ENCODE measurements at places on chromosomes 5 and 9.

DNA sequence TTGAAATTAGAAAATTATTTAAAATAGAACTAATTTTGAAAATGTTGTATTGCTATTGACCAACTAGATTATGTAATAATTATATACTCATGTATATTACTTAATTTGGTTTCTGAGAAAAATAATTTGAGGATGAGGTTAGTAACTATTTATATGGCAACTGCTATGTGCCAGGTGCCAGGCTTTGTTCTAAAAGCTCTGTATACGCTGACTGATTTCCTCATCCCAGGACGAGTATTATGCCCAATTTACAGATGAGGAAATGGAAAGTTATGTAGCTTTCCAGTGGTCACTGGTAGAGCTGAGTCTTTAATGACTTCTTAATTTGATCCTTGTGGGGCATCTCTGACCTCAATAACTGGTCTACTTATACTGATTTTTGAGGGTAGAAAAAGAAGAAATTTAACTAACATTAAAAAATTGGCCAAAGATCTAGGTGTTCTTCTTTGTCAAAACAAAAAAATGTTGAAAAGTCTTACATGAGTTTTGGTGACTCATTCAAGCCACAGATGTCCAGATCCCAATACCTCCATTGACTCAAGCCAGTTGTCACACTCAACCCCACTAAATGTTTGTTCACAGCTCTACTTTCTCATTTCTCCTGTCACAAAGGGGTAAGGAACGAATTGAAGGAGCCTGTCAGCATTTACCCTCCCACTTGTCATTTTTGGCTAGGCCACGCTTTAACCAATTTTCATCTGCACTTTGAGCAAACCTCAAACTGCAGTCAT is 228.1 kb upstream of the MEF2C start:
- DNase-seq, result no peak

DNA sequence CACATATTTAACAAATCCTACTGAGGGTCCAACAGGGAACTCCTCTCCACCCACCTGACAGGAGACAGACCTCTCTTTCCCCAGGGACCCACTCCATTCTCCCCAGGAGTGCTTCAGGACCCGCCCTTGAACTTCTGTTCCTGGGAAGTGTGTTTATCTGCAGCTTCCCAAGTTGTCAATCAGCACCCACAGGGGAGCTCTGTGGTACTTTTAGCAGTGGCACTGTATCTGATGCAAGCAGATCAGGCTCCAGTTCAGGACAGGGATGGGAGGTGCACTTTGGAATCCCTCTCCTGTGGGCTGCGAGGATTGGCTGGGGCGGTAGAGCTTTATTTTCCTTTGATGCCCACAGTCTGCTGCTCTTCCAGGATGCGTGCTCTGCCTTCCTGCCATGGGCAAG is 8.7 kb downstream of the GALNT10 start:
- no peak for DNase-seq

DNA sequence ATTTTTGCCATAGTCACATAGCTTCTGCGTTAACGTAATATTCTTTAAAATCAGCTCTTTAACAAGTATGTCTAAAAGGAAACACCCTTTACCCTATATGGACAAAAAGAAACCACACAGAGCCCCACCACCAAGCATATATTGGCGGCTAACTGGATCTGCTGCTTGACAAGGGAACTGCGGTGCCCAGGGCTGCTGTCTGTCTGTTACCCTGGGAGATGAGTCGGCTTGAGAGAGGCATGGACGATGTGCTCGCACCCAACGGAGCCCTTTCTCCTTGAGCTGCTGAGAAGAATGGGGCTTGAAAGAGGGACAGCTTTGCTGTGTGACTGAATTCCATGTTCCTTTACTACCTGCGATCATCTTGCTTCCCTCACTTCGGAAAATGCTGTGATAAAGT is 158.6 kb upstream of the SHB start:
- DNase-seq, result no peak

DNA sequence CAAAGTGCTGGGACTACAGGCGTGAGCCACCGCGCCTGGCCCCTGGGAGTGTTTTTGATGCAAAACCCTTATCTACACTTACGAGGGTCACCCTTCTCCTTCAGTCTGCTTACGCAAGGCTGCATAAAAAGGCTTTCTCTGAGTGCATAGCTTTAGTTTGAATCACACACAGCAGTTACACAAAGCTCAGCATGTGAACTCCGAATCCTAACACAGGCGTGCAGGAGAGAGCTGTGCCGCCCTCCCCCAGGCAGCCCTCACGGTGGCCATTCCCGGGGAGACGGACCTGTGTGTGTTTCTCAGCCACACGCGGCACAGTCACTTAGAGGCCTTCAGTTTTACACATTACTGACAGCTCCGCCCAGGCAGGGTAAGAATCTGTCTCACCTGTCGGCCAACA is 26.7 kb downstream of the EXD3 start:
- DNase-seq, result no peak

DNA sequence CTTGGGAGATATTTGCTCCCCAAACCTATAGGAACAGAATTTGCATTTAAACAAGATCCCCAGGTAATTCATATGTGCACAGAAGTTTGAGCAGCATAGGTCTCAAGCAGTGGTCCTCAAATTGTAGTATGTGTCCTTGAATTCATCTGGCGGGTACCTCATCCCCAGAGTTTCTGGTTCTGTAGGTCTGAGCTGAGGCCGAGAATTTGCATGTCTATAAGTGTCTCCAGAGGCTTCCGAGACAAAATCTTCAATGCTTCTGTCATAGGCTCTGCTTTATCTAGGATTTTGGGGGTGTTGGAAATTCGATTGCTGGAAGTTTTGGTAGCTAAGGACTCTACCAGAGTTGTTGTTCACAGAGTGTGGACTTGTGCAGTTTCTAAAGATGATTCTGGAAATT is 38.6 kb downstream of the MAT2B start:
- no peak for DNase-seq

GRCh38 chr9:137639303-137640051 is 20.7 kb downstream of the EHMT1 start:
- DNase-seq, result no peak

GRCh38 chr5:10839916-10840599 is 79.0 kb upstream of the DAP start:
- no peak for DNase-seq

DNA sequence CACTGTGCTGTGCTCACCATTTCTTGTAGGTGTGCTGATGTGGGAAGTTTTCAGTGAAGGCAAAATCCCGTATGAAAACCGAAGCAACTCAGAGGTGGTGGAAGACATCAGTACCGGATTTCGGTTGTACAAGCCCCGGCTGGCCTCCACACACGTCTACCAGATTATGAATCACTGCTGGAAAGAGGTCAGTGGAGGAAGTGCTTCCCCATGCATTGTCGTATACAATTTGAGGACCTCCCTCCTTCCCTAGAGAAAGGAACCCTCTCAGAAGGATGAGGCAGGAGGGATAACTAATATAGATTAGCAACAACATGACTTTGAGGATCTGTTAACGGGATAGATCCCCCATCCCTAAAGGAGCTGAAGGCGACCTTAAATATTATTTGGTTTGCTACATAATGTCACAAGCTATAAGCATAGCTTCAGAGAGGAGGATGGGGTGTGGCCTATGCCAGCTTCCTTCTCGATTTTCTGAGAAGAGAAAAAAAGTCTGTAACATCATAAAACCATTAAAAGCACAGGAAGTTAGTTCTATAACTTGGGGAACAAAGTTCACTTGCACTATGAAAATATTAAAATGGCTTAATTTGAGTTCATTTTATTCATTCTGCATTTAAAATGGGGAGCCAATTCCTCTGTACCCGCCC is 17.0 kb upstream of the CYFIP2 start:
- DNase-seq, result no peak

DNA sequence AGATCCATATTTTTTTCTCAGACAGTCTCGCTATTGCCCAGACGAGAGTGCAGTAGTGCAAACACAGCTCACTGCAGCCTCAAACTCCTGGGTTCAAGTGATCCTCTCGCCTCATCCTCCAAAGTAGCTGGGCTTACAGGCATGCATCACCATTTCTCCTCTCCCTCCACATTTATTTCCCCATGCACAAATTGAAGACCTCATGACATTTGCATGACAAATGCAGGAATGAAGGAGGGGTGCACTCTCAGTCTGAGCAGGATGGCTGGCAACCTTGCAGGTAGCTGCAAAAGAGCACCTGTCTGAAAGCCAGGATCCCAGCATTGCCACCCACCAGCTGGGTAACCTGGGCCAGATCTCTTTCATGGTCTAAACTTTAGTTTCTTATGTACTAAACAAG is 111.2 kb downstream of the SH3TC2 start:
- DNase-seq, result no peak

- DNase-seq, result no peak
Observed at GRCh38 chr5:59151162-59151889, 568.5 kb downstream of the RAB3C start.

DNA sequence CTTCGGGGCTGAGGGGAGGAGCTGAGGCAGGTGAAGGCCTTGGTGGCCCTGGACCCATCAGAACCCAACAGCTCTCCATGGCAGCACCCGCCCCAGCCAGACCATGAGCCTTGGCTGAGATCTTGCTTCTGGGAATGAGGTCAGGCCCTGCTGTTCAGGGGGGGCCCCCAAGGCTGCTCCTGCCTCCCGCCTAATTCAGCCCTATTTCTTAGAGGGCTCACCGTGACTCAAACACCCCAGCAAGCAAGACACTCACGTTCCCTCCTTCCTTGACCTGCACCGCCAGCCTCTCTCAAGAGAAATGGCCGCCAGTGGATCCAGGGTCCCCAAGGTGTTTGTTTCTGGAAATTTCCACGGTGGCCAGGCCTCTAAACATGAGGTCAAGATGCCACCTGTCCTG is 61.4 kb upstream of the PPP1R26 start:
- DNase-seq, result no peak

GRCh38 chr9:38171538-38171884 is 102.5 kb upstream of the SHB start:
- no peak for DNase-seq

DNA sequence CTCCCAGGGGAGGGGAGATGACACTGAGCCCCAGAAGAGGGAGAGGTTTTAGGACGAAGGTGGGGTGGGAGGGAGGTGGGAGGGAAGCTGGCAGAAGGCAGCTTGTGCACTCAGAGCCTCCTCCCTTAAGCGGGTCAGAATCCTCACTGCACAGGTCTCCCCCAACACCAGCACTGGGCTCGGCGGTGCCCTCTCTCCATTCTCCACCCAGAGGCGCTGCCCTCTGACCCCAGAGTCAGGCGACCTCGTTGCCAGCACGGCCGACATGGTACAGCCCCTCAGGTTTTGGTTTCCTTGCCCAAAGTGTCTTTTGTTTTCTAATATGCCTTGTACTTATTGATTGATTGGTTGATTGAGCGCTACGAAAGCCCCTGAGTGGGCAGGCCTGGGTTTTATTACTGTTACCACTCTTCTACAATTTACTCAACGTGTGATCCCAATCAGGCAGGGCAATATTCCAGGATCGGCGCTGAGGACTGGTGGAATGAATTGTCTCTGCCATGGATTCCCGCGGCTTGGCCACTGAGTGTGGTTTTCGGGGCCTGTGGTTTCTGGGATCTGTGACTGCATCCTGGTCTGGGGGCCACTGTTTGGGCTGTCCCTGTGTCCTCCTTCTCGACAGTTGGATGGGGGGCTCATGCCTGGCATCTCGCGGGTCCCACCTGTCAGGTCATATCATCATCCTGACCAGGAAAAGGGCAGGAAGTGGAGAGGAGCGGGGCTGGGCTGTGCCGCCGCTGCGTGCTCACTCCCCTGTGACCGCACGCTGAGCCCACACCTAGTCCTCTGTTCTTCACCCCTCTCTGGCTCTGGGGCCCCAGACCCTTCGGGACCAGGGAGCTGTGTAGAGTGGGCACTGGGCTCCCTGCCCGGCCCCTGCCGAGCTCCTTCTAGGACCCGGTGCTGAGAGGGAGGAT is 9.6 kb upstream of the FCN2 start:
- DNase-seq, result no peak

GRCh38 chr9:31837211-31837610 is 547.2 kb upstream of the ACO1 start:
- DNase-seq, result no peak

DNA sequence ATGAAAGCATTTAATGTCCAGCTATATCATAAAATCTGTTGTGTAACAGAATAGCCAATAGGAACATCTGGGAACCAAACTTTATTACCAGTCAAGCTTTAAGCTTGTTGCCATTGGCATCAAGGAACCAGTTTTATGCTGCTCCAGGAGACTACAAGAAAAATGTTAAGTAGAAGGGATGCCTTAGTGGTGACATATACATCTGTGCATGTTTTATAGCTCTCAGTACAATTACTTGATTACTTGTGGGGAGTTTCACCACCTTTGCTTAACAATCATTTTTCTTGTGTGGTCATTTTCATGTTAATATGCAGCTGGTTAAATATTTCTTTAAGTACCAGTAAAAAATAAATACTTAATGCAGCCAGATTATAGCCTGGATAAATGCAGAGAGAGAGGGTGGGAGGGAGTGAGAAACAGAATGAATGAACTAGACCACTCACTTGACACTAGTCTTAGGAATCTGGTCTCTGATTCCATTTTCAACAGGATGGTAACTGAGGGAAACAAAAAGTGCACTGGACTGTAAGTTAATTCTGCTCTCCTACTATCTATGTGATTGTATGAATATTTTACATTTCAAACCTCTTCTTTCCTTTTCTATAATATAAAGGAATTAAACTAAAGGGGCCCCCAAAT is 35.7 kb upstream of the LURAP1L start:
- DNase-seq, result no peak

DNA sequence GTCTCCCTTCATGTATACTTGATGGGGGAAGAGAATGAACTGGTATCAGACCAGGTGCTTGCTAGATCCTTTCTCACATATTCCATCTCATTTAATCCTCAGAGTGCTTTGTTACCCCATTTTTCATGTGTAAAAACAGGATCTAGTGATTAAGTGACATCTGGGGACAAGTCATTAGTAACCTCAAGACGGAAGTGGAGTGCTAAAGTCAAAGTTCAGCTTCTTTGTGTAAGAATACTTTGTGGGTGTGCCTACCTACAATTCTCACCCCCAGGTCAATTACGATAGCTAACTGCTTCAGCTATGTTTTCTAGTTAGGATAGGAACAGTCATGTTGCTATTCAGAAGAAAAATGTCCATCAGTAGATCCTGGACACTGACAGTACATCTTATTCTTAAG is 3.1 kb upstream of the FAM120AOS start:
- DNase-seq, result no peak

DNA sequence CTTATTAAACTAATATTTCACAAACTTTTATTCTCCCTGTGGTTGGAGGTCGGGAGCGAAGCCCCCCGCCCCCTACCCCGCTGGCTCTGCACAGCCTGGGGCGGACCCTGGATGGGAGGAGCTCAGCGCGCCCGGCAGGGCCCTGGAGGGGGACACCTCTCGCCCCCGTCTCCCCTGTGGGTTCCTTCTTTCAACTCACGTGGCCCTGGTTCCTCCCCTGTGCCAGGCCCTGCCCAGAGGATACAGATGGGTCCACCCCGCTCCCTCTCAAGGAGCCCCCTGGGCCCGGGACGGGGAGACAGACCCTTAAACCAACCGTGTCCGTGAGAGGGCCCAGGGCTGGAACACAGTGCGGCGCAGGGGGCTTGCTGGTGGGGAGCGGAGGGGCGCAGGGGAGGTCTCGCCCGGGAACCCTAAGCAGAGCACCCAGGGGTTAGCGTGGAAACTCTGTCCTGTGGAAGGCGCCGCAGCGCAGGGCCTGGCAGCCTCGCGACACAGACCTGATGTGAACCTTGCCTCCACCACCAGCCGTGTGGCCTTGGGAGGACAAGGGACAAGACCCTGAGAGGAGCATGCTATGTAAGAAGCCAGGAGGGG is 103.7 kb upstream of the MVB12B start:
- DNase-seq, result no peak

Data from stimulated activated CD4-positive, alpha-beta T cell treated with anti-CD3 and anti-CD28 coated beads, Interleukin-15, amount 100 ng/mL, for 1 hour (primary cell).